Activated naive CD4-positive, alpha-beta T cell (primary cell): ENCODE measurements at places on chromosomes 7 and 10.

DNA sequence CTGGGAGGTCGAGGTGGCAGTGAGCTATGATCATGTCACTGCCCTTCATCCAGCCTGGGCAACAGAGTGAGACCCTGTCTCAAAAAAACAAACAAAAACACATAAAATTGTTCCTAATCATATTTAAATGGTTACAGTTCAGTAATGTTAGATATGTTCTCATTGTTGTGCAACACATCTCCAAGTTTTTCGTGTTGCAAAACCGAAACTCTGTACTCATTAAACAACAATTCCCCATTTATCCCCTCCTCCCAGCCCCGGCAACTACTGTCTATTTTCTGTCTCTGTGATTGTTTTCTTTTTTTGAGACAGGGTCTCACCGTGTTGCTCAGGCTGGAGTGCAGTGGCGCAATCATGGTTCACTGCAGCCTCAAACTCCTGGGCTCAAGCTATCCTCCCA is 16.1 kb upstream of the PRXL2A start:
- DNase-seq: no peak

GRCh38 chr7:83976302-83976701 is 218.3 kb downstream of the SEMA3A start:
- no peak for DNase-seq

- no peak for DNase-seq
Observed at GRCh38 chr7:69452797-69453196, 145.5 kb upstream of the AUTS2 start.

DNA sequence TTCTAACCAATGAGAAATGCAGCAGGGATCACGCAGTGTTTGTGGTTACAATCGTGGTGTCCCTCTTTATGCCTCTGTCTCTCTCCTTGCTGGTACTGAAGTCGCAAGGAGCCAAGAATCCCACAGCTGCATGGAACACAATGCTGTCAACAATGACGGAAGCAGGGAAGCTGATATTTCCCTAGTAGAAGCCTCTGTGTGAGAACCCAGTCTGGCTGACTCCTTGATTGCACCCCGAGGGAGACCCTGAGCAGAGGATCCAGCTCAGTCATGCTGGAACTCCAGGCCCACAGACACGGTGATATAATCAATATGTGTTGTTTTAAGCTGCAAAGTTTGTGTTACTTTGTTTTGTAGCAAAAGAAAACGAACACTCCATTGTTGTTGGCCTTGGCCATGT is 677.9 kb downstream of the PARD3 start:
- no peak for DNase-seq

GRCh38 chr7:20831451-20831850 is 44.8 kb upstream of the SP8 start:
- no peak for DNase-seq

DNA sequence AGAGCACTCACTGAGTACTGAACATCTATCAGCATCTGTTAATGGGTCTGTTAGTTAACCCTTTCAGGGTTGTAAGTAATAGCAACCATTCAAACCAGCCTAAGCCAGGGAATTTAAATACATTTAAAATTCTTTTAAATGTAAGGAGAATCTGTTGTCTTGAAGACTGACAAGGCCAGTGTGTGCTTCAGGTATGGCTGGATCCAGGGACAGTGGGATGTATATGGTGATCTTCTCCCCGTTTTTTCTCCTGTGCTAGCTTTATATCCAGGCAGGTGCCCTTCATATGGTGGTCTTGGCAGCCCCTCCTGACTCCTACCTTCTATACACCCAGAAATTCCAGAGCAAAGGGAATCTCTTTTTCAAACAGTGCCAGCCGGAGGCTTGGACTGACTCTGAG is 46.6 kb upstream of the DAGLB start:
- DNase-seq: no peak

DNA sequence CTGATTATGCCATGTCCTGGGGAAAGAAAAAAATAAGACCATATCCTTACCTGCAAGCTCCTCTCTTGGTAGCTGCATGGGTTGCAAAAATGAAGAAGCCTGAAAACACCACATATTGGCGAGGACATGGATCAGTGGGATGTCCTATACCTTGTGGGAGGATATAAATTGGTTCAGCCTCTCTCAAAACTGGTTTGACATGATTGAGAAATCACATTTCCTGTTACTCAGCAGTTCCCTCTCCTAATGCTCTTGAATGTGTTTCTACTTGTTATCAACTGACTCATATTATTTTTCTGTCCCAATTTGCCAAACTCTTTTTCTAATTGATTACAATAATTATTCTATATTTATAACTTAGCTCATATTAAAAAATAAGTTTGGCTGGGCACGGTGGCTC is 380.2 kb downstream of the EXOC4 start:
- no peak for DNase-seq

DNA sequence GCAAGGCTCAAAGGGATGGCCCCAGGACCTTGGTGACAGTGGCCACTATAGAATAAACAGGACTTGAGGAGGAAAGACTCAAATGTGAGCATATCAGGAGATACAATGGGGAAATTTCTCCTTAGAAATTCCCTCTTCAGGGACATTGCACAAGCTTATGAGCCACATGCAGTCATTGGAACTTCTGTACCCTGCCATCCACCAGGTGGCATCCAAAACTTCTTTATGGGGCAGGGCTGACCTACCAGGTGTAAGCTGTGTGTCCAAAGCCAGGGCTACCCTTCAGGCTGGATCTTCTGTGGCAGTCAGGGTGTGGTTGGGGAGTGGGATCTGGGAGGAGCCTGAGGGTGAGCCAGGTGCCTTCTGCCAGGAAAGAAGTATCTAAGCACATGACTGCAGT is 36.6 kb upstream of the LRRC18 start:
- DNase-seq: no peak
